ENCODE measurements at places on chromosomes 3 and 15.

GRCh38 chr15:38054488-38054887 is 120.0 kb downstream of the TMCO5A start:
- no peak for DNase-seq

DNA sequence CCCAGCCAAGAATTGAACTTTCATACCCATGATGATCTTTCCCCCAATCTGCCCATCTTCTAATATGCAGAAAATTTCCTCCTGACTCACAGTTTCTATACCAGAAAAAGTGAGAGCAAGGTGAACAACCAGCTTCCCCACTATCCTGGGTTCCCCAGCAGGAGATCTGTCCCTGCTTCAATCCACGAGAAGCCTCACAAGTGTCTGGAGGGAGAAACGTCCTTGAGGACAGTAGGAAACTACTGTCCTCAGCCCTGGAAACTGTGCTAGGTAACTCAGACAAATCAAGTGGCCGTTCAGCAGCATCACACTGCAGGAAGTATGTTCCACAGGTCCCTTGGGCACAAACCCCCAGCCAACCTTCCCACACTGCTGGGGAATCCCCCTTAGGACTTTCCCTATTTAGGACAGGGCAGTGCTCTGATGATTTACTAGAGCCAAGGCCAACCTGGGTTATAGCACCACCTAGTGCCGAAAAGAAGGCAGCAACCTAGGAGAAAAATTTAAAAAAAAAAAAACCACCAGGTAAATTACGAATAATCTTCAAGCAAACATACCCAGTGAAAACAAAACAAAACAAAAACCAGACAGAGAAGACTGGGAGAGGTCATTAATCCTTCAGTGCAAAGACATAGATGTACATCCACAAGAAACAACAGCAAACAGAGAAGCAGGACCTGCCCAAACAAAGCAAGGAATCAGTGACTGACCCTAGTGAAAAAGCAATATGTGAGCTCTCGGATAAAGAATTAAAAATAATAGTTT is 36.0 kb downstream of the MORC1 start:
- peak; percentile 33 for DNase-seq

GRCh38 chr3:45642731-45643152 is 46.5 kb upstream of the SACM1L start:
- DNase-seq: no peak

- no peak for DNase-seq
Observed at GRCh38 chr15:65195548-65195923, 10.4 kb upstream of the CLPX start.

GRCh38 chr3:170128977-170129431 is 52.5 kb downstream of the PHC3 start:
- no peak for DNase-seq

- DNase-seq: no peak
Observed at GRCh38 chr3:8446845-8447244, 54.8 kb upstream of the LMCD1 start.

- DNase-seq: no peak
Observed at GRCh38 chr15:61090386-61091288, 138.5 kb downstream of the RORA start.

- DNase-seq: no peak
Observed at GRCh38 chr3:156814295-156814694, 11.9 kb upstream of the LEKR1 start.

- DNase-seq: peak; percentile 48
Observed at GRCh38 chr3:14144423-14145075, 19.7 kb downstream of the TMEM43 start.

DNA sequence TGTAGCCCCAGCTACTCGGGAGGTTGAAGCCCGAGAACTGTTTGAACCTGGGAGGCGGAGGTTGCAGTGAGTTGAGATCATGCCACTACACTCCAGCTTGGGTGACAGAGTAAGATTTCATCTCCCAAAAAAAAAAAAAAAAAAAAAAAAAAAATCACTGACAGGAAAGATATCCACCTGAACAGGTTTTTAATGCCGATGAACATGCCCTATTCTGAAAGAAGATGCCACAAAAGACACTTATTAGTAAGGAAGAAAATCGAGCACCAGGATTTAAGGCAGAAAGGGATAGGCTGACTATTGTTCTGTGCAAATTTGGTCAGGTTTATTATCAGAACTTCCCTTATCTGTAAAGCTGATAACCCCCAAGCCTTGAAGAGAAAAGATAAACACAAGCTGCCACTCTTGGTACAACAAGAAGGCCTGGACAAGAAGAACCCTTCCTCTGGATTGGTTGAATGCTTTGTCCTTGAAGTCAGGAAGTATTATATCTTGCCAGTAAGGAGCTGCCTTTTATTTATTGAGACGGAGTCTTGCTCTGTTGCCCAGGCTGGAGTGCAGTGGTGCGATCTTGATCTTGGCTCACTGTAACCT is 2.7 kb upstream of the PARP16 start:
- DNase-seq: no peak

GRCh38 chr3:2446146-2446545 is 347.5 kb downstream of the CNTN4 start:
- no peak for DNase-seq

- DNase-seq: no peak
Observed at GRCh38 chr3:135539351-135539750, 426.2 kb upstream of the PPP2R3A start.

DNA sequence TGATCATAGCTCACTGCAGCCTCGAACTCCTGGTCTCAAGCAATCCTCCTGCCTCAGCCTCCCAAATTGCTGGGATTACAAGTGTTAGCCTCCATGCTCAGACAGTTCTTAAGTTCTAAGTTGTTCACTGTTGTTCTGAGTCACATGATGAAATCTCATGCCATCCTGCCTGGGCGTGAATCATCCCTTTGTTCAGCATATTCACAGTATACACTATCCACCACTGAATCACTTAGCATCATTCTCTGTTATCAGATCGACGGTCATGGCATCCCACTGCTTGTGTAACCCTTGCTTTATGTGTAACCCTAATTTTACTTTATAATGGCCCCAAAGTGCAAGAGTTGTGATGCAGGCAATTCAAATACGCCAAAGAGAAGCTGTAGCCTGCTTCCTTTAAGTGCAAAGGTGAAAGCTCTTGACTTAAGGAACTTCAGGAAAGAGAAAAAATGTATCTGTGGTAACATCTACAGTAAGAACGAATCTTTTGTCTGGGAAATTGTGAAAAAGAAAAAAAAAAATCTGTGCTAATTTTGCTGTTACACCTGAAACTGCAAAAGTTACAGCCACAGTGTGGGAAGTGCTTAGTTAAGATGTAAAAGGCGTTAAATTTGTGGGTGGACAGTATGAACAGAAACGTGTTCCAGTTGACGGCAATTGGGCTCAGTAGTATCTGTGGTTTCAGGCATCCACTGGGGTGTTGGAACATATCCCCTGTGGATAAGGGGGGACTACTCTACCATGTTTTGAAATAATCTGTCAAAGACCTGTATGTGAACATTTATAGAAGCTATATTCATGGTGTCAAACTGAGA is 80.6 kb downstream of the PCOLCE2 start:
- DNase-seq: peak; percentile 24

DNA sequence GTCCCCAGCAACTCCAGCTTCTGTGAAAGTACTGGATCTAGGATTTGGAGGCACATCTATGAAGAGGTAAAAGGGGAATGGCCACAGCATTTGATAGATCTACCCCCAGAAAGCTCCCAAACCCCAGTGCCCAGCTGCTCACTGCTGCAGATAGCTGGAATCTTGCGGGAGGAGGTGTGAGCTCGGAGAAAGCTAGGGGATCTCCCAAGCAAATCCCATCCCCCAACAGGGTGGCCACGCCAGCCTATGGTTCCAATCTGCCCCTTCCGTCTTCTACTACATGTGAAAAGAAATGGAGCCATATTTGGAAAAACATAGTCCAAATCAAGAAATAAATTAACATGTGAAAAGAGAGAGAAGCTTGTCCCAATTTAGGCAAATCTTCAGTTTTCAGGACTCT is 42.0 kb downstream of the SEMA5B start:
- no peak for DNase-seq

GRCh38 chr15:67796196-67797127 is 28.8 kb upstream of the SKOR1 start:
- no peak for DNase-seq

DNA sequence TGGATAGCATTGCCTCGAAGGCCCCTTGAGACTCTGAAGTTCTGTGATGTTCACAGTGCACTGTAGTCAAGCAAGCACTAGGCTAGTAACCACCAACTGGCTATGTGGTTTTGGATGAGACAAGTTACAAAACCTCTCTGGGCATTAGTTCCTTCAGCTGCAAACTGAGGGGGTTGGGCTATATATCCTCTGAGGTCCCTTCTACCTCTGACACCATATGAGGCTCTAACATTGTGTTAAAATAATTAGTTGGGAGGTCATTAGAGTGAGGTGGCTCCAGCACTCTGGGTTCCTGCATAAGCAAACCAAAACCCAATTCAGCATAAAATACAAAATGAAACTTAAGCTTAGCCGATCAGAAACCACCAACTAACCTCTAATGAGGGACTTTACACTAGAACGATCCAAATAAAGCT is 209.5 kb upstream of the LRRN1 start:
- no peak for DNase-seq

DNA sequence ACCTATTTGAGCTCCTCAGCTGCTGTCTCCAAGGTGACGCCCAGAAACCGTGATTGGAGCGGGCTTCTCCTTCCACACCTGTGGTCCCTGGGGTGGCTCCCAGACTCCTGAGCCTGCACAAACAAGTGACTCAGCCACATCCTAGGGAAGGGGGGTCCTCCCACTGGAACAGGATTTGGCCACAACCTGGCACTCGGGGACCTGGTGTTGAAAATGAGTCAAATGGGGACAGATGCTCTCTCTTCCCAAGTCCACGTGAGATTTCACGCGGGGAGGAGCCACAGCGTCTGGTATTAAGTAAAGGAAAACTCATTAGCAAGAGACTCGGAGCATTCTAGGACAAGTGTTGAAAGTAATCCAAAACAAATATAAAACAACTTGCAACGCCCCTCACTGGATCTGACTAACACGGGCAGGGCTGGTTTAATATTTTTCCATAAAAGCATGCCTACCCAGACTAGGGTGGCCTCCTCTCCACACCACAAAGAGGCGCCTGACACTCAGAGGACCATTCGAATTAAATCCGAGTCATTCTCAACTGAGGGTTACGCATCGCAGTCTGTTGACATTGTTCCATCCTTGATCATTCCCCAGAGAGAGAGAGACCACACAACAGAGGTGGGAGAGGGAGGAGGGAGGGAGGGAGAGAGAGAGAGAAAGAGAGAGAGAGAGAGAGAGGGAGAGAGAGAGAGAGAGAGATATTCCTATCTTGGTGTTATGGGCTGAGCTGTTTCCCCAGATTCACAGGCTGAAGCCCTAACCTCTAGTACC is 74.4 kb downstream of the MGLL start:
- DNase-seq: no peak

DNA sequence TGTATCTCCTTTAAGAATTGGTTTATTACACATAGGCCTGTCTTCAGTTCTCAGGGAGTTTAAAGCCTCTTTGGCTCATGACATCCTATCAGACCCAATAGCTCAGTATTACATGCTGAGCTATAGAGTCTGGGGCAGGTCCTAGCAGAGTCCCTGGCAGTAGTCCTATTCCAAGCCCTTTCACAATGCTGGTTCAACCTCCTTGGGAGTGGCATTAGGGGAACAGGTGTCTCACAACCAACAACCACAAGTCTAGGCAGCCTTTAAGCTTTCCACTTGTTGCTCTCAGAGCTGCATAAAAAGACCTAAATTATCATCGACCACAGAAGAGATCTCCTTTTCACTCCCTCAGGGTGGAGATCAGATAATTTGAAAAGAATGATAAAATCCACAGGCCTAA is 22.8 kb upstream of the C2CD4B start:
- no peak for DNase-seq

GRCh38 chr15:28099555-28100140 is 533 bp upstream of the OCA2 start:
- no peak for DNase-seq

DNA sequence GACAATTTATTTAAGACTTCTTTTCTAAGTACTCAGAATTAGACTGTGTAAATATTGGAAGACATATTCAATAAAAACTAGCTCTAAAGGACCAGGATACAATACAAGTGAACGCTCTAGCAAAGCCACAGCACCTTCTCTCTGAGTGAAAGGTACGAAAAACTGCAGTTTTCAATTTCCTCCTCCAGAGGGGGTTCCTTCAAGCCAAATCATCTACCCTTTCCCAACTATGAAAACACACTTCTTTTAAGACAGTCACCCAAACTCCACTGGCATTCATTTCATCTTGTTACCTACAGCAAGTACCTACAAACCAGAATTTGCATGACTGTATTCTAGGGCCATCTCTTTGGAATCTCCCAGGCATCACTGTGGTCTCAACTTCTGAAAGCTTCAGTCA is 165.8 kb downstream of the ERC2 start:
- no peak for DNase-seq

- no peak for DNase-seq
Observed at GRCh38 chr3:71657831-71658530, 67.2 kb downstream of the EIF4E3 start.

GRCh38 chr3:127754411-127755304 is 67.7 kb downstream of the MGLL start:
- peak; percentile 48 for DNase-seq

GRCh38 chr3:171508206-171508605 is 48.0 kb upstream of the TNIK start:
- DNase-seq: no peak

DNA sequence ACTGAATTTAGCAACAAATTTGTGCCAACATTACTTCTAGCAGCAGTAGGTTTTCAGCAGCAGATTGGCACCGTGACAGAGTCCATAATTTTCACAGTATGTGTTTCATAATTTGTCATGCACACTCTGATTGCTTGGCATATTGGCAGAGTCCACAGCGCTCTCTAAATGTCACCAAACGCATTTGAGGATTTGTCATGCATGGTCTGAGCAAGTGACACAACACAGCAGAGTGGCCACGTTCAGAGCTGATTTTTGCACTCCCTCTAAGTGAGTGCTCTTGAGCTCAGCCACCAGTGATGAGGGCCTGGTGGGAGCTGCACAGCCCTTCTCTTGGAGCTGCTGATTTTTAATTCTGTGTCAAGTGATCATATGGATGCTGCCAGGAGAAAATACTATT is 1270.8 kb downstream of the ROBO1 start:
- DNase-seq: no peak

DNA sequence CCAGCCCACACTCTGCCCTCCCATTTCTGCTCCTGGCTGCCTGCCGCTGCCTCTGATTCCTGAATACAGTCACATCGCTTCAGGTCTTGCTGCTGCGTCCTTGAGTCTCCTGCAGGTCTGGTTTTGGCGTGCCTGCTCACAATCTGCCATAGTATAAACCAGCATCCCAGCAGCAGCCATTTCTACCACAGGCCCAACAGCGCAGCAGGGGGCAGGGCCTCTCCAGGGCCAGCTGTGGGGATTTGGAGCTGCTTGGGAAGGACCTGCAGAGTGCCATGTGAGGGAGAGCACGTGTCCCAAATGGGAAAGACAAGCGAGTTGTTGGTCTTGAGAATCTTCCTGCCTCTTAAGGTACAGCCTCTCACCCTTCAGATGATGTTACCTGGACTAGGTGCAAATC is 398.3 kb upstream of the PPP2R3A start:
- DNase-seq: no peak

DNA sequence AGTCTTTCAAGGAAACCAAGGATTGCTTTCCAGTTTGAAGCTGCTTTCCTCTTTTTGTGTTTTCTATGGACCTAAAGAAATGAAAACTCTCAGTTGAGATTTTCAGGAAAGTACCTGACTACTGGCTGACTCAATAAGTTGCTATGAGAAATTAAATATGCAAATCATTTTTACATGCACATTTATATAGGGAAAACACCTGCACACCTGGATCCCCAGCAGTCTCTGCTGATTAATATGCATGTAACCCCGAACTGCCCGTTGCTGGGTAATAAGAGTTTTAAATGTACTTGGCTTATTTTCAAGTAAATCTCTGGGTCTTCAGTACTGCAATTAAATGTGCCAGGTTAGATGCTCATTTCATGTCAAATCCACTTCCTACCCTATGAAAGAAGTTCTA is 77.2 kb downstream of the KBTBD8 start:
- no peak for DNase-seq
